IPS DF 19.7 (cell line): ENCODE measurements at places on chromosomes 1 and 21.

- DNase-seq: no peak
Observed at GRCh38 chr1:105138458-105138893, 1388.8 kb downstream of the AMY1C start.

DNA sequence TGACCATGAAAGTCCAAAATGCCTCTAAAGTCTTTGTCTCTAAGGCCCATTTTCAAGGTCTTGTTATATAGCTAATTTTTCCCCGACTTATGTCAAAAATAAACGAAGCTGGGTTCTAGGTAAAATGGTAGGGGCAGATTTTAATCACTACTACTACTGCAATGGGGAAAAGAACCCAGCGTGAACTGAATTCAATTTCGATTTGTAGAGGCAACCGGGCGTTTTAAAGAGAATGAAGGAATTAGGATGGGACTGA is 536 bp upstream of the EXO1 start:
- no peak for DNase-seq

DNA sequence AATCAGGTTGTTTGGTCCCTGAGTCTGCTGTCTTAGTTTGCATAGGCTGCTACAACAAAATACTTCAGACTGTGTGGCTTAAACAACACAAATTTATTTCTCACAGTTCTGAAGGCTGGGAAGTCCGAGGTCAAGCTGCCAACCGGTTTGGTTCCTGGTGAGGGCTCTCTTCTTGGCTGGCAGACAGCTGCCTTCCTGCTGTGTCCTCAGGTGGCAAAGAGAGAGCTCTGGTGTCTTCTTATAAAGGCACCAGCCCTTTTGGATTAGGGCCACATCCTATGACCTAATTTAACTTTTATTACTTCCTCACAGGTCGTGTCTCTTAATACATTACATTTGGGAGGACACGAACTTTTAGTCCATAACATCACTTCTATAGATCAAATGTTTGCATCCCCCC is 89.6 kb upstream of the CD34 start:
- no peak for DNase-seq

DNA sequence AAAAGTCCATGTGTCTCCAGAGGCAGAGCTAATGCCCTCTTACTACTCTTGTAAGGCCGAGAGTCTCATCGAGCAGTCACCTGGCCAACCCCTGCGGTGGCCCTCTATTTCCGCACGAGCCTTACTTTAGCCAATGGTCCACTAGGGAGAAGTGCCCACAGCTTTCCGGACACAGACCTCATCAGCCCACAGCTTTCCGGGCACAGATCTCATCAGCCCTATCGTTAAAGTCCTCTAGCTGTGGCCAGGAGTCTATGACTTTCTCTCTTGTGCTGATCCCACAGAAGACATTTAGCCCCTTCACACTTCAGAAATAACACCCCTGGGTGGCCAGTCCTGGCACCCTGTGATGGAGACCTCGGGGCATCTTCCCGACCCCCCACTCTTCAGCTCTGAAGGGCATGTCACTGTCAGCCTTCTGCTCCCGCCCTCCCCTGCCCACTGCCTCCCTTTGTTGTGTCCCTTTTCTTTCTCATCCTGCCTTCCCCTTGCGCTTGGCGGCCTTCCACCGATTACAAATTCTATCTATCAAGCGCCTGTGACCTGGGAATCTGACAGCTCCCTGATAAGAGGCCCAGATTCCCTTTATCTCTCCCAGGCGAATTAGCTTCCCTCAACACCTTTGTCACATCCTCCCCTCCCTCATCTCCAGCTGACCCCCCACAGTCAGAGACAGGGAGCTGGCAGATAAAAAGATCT is 161.0 kb downstream of the PLXNA2 start:
- DNase-seq: no peak

DNA sequence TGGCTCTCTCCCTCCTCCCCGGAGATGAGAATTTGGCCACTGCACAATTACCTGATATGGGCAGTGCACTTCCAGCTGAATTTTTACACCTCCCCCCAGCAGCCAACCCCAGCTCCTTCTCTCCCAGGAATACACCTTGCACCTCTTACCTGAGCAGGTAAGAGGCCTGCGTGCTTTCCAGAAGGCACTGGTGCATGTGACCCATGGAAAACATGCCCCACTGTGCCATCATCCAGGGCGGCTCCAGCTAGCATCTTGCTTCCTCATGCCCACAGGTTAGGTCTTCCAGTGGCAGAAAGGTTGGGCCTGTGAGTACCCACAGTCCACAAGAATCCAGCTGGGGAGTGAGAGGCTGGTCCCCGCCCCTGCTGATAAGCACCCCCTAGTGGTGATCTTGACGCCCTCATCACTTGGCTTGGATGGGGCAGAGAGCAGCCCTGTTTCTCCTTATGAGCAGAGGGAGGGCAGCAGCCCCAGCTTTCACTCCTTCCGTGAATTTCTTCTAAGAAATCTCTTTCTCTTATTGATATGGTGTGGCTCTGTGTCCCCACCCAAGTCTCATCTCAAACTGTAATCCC is 57.8 kb downstream of the EDARADD start:
- no peak for DNase-seq

DNA sequence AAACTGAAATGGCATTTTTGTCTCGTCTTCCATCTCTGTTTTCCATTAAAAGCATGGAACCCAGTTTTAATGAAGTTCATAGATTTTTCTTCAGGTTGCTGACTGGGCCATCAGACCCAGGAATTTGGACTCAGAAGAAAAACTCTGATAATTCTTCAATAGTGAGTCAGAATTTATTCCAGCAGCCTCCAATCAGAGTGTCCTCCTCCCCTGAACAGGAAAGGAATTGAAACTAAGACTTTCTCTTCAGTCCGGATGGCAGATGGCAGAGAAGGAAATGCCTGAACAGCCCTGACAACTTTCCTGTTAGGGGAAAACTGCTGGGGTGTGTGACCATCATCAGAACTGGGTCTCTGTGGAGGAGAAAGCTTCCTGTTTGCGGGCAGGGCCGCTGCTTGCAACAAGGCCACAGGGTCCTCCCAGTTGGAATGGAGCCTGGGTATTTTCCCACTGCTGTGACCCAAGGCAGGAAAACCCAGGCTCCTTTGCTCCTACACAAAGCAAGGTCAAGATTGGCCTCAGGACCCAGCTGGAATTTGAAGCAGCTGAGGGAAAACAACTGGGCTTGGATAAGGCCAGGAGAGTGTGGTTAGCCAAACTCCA is 20.7 kb downstream of the CD34 start:
- no peak for DNase-seq
